ENCODE measurements at places on chromosomes 1 and 21.
A peak's percentile ranks its signal among the peaks of the same experiment; 100 is the strongest.

DNA sequence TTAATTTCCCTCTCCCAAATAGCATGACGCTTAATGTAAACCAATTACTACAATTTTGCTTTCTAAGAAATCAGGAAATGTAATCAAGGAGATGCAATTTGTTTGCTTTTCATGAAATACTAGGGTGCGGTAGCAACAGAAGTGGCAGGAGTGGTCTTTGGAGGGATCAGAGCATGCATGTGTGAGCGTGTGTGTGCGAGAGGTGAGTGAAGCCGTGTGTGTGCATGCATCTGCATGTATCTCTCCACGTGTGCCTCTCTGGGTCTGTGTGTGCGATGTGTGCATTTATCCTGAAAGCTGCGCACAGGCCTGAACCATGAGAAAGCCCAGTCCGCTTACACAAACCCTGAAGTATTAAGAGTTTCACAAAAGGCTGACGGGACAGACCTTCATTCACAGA is 249.8 kb upstream of the C1orf174 start:
- DNase-seq, result no peak

- no peak for DNase-seq
Measured at GRCh38 chr1:58529284-58529683, 17.2 kb downstream of the OMA1 start.

DNA sequence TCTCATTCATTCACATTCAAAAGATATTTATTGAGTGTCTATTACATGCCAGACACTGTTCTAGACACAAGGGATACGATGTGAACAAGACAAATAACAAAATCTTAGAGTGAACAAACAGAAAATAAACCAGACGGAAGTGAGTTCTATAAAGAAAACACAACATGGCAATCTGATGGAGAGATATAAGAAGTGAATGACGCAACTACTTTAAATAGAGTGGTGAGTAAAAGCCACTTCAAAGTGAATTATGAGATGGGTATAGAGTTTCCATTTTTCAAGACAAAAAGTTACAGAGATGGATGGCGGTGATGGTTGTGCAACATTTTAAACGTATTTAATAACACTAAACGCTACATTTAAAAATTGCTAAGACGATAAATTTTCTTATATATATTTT is 75.4 kb downstream of the CEP170 start:
- DNase-seq, result no peak

DNA sequence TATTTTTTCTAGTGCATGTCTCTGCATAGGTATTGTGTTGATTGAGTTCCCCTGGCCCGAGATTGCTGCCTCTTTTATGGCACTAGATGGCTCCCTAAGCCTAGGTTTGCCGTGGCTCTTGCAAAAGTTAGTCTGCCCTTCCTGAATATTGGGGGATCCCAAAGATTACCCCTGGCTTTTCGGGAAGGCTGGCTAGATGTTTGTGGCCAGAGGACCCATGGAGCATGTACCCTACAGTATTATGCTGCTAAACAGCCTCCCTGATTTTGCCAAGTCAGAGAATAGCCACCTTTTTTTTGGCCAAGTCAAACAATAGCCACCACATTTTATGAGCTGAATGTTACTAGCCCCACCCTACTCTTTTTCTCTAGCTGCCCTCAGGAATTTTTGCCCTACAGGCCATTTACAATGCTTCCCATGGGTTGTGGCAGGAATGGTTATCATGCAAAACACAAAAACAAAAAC is 343.2 kb downstream of the OLFM3 start:
- DNase-seq, result peak; percentile 20

- DNase-seq, result no peak
Measured at GRCh38 chr1:231665101-231665500, 38.5 kb downstream of the DISC1 start.

- no peak for DNase-seq
Measured at GRCh38 chr1:109290998-109291397, 8.1 kb upstream of the PSRC1 start.

DNA sequence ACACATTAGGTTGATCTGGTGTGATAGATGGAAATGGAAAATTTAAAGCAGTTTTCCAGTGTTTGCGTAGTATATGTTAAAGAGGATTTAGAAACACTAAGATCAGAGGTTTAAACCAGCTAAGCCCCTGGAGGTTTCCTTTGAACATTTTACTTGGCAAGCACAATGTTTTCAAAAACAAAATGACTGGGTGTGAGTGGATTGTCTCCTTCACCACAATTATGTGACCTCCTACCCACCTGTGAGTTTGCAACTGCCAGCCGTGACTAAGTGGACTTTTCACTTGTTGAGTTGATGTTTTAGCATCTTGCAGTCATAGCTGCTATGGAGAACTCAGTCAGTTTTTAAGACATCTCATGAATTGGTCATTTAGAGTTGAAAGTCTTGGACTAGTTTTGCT is 4.7 kb downstream of the CCDC190 start:
- no peak for DNase-seq

DNA sequence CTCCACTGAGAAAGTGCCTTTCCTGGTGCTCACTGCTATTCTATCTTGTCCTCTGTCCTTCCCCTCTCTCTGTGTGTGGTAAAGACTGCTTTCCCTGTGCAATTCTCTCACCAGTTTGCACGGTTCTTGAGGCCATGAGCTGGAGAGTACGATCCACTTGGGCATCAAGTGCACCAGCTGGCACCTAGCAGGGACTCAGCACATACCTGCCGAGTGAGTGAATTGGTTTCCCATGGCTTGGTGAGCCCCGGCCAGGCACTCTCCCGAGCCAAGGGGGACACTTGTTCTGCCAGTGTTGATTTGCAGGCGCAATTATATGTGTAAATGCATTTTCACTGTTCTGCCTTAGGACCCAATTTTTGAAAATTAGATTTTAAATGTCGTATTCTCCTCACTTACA is 313.5 kb downstream of the DISC1 start:
- no peak for DNase-seq

- peak; percentile 78 for DNase-seq
Measured at GRCh38 chr1:211944733-211945500, 90.4 kb downstream of the INTS7 start.

- no peak for DNase-seq
Measured at GRCh38 chr1:238589843-238590435, 699.2 kb upstream of the ZP4 start.

- no peak for DNase-seq
Measured at GRCh38 chr1:154758346-154758745, 111.7 kb downstream of the KCNN3 start.

- no peak for DNase-seq
Measured at GRCh38 chr1:80462006-80462405, 1338.7 kb upstream of the ADGRL2 start.

DNA sequence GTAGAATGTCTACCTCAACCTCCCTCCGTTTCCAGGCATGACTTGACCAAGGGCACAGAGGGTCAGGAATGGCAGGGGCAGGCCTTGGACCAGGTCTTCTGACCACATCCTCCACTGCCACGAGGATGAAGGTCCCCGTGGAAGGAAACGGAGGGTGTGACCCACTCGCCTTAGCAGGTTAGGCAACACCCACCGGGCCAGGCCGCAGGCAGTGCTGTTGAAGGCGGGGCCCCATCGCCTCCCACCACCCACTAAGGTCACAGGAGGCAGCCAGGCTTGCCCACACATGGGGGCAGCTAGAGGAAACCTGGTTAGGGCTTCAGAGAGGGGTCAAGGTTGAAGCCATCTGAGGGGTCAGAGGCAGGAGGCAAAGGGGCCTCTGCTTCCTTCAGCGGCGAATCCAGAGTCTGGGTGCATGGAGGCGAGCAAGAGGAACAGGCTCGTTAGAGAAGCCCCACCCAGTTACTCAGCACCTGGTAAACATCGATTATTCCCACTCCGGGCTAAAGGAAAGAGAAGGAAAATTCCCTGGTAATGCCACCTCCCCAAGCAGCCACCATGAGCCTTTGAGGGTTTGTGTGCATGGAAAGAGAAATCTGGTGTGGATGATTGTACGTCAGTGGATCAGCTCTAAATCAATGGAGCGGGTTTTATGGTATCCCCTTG is 37.0 kb downstream of the RIPK4 start:
- DNase-seq, result no peak

- no peak for DNase-seq
Measured at GRCh38 chr1:227924168-227924832, 23.4 kb downstream of the WNT9A start.

DNA sequence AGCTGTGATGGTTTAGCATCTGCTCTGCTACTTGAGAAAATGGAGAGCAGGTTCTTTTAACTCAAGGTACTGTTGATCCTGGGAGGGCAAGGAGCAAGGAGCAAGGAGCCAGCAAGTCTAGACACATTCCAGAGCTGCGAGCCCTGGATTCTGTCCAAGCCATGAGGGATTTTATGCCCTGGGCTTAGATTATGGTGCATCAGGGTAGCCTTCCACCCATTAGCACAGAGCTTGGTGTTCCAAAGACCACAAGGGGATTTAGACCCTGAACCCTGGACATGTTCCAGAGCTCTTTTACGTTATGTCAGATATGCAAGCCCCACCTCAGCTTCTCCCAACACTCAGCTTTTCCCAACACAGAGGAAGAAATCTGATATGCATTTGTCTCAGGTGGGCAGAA is 2.0 kb upstream of the OR14I1 start:
- no peak for DNase-seq

GRCh38 chr1:5340560-5341130 is 651.6 kb downstream of the NPHP4 start:
- DNase-seq, result no peak

GRCh38 chr1:184493987-184494388 is 107.2 kb downstream of the C1orf21 start:
- no peak for DNase-seq

GRCh38 chr1:213376862-213377372 is 325.9 kb downstream of the RPS6KC1 start:
- DNase-seq, result peak; percentile 37

GRCh38 chr1:174686213-174686612 is 238.4 kb downstream of the GPR52 start:
- no peak for DNase-seq

DNA sequence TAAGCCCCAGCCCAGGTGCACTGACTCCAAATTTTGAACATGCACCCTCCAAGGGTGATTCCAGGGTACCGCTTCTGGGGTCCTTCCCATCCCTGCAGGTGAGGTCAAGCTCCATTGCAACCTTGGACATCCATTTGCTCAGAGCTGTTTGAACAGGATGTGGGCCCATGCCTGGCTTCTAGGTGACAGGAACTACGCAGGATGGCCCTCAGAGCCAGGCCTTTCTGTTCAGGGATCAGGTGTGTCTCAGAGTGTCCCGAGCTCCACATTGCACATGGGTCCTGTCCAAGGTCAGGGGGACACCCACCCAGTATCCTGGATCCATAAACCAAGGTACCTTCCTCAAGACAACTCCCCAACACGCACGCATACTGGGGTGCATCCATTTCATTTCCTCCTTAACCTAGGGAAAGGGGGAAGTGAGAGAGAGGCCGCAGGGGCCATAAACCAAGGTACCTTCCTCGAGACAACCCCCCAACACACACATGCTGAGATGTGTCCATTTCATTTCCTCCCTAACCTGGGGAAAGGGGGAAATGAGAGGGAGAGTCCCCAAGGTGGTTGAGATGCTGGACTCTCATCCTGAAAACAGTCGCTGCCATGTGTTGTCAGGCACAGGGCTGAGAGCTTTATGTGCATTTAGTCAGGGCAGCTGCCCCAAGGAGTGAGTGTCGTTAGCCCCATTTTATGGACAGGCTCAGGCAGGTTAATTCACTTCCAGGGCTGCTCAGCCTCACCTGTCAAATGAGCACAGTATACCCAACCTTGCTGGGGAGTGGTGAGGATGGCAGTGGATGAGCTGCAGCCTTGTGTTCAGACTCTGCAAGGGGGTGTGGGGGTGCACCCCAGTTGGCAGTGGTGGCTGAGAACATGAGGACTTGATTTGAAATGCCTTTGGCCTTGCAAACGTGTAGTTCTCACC is 2.1 kb downstream of the SLC66A1 start:
- no peak for DNase-seq

Data from hepatocyte (in vitro differentiated cells).